ENCODE measurements at places on chromosomes 6 and 20. TPM values are rescaled to one million over a fixed set of nuclear protein-coding genes. Genes with fewer than 3 reads are reported as not detected.

DNA sequence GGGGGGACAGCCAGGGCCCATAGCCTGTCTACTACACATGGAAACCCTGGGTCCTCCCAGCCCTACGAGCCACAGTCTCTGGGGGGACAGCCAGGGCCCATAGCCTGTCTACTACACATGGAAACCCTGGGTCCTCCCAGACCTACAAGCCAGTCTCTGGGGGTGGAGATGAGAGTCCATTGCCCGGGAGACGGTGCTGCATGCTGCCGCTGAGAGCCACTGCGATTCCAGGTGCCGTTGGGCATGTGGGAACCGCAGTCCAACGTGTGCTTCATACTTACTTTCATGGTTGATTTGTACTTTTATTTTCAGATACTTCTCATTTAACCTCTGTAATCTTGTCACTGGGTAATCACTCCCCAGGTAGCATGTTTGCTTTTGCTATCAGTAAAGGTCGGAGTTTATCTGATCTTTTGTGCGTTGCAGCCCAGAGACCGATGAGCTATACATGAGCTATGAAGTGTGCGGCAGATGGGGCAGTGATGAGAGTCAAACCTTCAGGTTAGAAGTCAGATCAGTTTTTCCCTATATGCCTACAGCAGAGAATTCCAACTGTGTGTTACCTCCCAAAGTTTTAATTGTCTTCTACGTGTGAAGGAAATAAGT lies 58.2 kb downstream of the SMOC2 start:
- DNase-seq, result no peak

Gene PSORS1C2
- total RNA-seq, result not detected

Gene ATP6V1G2
- 2.1 TPM for total RNA-seq

GRCh38 chr6:35543459-35544193 lies 30.9 kb upstream of the TULP1 start:
- DNase-seq, result no peak

GRCh38 chr6:119447921-119448320 lies 98.4 kb upstream of the MAN1A1 start:
- DNase-seq, result no peak

Gene C20orf202
- 0.25 TPM for total RNA-seq

GRCh38 chr6:99338188-99338587 lies 11.3 kb downstream of the FAXC start:
- no peak for DNase-seq

DNA sequence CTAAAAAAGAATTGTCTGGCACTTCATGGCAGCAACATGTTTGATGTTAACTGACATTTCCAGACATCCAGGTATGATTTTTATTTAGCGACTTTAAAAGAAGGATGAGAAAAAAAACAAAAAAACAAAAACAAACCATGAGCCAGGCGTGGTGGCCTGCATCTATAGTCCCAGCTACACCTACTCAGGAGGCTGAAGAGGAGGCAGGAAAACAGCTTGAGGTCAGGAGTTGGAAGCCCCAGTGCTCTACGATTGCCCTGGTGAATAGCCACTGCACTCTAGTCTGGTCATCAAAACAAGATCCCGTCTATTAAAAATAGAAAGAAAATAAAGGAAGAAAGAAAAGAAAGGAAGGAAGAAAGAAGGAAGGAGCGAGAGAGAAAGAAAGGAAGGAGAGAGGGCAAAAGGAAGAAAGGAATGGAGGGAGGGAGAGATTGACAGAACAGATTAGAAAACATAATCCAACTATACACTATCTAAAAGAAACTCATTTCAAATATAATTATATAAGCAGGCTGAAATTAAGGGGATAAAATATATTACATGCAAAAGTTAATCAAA lies 141.6 kb downstream of the TRIM27 start:
- no peak for DNase-seq

Gene NKX2-4
- total RNA-seq, result not detected

GRCh38 chr6:38638941-38639497 lies 710 bp downstream of the BTBD9 start:
- no peak for DNase-seq

GRCh38 chr20:58229198-58229798 lies 845 bp upstream of the ANKRD60 start:
- DNase-seq, result no peak

Gene PROKR2
- not detected for total RNA-seq

DNA sequence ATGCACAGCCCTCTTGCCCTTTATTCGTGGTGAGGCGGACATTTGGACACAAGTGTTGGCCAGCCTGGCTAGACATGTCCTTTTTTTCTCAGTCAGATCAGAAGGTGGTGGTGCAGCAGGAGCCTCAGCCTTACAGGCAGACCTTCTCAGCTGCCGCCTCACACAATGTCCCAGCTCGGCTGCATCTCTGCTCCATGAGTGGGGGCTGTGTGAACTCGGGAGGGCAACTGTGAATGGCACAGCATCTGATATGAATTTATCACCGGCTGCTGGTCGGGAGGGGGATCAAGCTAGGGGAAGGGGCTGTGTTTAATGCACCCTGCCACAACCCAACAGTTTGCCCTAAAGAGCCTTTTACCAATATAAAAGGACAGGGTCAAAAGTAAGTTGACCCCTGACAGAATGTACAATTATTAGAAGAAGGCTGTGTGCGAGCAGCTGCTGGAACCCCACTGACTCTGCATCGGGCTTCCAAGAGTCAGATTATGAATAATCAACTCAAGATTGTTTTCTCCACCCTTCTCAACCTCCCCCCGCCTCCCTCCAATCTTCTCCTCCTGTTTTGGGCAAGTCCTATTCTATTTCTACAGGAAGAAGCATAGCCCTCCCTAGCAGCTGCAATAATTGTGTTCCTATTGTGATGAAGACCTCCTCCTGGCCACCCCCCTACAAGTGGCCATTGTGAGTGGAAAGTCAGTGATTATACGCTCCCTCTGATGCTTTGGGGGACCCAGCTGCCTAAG lies 245.2 kb downstream of the PKHD1 start:
- DNase-seq, result no peak

GRCh38 chr6:137711972-137712371 lies 155.1 kb upstream of the TNFAIP3 start:
- DNase-seq, result no peak

- DNase-seq, result no peak
Measured at GRCh38 chr6:15553031-15553430, 109.8 kb downstream of the DTNBP1 start.

DNA sequence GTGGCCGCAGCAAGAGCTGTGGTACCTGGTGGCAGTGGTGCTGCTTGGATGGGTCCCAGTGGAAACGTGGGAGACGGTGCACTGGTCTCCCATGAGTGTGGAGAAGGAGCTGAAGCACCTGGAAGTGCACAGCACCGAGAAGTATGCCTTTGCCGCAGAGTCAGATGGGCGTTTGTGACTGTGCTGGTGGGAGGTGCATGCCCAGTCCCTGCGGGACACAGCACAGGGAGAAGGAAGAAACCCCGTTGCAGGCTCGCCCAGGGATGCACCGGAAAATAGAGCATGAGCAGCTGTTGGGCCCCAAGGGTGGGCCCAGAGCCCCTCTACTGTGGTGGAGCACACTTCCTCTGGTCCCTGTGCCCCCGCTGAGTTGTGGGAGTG lies 19.3 kb upstream of the RGS17 start:
- no peak for DNase-seq

Gene TRIM15
- not detected for total RNA-seq

Gene TREML2
- total RNA-seq, result not detected

DNA sequence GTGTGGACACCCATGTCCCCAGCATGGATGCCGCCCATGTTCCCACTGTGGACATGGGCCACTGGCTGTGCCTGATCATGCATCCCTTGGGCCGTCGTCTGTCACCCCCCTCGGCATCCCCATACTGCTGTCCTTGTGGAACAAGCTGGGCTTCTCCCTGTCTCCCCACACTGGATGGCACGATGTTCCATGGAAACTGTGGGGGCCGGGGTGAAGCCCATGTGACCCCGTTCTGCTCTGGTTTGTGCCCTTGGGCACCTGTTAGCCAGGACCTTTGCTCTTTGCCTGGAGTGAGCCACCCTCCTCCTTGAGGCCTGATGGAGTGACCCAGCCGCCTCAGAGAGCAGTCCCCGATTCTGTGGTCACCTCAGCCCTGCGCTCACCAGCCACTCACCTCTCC lies 7.6 kb upstream of the FRMD1 start:
- no peak for DNase-seq

GRCh38 chr6:2738373-2738979 lies 12.2 kb downstream of the MYLK4 start:
- no peak for DNase-seq

Gene TINAG
- 0.15 TPM for total RNA-seq

Gene SYCP2L
- total RNA-seq, result 1.1 TPM

Gene SUPT3H
- total RNA-seq, result 2.8 TPM

GRCh38 chr6:67199425-67199824 lies 1435.7 kb upstream of the ADGRB3 start:
- no peak for DNase-seq

Gene GRIK2
- 2.3 TPM for total RNA-seq

DNA sequence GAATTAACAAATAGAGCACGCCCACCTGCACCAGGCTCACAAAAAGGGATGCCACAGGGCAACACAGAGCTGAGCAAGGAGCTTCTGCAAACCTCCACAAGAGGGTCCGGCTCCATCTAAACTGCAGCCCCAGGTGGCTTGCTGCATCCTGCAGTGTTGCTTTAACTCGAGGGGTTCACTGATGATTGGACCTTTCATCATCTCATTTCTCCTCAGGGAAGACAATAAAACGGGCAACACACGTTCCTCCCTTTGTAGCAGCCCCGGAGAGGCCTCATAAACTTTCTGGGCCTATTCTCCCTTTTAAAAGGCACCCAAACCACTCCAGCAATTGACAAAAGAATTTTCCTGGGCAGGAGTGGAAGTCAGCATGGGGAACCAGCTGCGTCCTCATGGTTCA lies 161.5 kb upstream of the CDH4 start:
- DNase-seq, result no peak

GRCh38 chr6:45970326-45970725 lies 45.3 kb downstream of the CLIC5 start:
- no peak for DNase-seq

GRCh38 chr20:4546786-4547185 lies 174.9 kb upstream of the PRND start:
- no peak for DNase-seq

Gene TRAPPC3L
- 0.40 TPM for total RNA-seq

GRCh38 chr6:133512410-133513016 lies 271.4 kb downstream of the EYA4 start:
- DNase-seq, result peak; percentile 55

Gene BPIFA1
- not detected for total RNA-seq

Gene CENPB
- total RNA-seq, result 68.3 TPM

DNA sequence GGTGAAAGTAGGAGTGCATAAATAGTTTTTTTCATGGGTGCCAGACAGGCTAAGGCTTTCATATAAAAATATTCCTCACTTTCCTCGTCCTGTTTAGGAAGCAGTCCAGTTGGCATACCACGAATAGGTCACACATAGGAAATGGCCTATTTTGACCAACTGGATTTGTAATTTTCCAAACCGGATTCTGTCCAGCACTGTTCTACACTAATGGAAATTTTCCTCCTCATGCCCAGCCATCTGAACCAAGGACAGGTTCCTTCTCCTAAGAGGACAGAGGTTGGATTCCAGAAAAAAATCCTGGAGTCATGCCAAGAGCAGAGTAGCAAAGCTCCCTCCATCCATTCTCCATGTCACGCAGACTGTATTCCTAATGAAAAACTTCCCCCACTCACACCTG lies 43.1 kb downstream of the PANK2 start:
- no peak for DNase-seq

Gene LKAAEAR1
- total RNA-seq, result not detected

Gene C20orf96
- total RNA-seq, result 6.9 TPM

DNA sequence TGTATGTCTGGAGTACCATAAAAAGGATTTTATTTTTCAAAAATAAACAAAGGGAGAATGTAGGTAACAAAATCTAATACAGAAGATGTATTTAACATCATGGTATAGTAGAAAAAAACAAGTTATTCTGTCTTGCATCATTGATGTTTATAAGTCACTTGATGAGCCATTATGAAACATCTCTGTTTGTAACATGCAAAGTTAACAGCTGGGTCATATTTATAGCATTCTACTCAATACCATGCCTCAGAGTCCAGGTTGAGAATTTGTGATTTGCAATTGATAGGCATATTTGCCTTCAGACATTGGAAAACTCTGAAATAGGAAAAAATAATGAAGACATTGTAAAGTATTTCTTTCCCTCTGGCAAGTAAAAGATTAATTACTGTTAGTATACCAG lies 52.3 kb upstream of the IL20RA start:
- DNase-seq, result no peak

DNA sequence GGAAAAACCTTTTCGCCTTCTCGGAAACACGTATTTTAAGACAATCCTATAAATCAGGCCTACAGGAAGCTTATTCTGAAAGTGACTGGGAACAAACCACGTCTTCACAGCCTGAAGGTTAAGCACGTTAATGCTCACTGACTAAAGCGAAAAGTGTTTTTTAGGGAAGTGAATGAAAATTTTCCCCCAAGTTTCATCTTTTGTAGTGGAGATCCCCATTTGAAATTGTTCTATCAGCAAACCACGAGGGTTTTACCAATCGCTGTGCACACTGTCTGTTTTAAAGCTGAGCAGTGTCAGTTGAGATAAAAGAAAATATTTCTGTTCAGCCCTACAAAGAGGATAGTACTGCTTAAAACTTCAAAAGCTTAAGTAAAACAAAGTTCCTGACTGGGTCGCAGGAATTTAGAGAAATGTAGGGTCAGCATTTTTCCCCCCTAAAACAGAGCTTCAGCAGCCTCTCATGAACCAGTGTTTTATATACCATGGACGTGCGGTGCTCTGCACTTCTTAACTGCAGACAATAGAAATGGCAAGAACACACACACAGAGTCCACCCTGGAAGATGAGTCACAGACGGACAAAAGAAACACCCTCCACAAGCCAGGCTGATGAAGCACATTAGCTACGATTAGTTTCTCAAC lies 34.9 kb downstream of the SLC22A23 start:
- DNase-seq, result no peak

DNA sequence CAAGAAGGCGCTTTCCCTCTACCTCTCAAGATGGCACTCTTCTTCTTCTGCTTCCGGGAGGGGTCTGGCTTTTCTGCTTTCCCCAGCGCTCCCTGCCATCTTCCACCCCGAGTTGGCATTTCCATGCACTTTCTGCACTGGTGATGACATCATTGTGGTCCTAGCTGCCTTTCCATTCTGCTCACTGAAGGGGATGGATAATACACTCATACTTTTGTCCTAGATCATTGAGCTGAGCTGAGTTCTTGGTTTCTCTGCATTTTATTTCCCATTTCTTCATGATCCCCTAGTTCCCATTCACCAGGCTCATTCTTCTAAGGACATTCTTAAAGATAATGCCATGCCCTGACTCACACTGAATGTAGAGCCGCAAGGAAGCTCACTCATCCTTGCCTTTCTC lies 96.7 kb downstream of the EDN1 start:
- no peak for DNase-seq

Data from left ventricle myocardium superior (tissue), 1 donor.